ENCODE measurements at places on chromosomes 16 and 17. TPM values are rescaled to one million over a fixed set of nuclear protein-coding genes. Genes with fewer than 3 reads are reported as not detected.

The KRTAP4-4 gene
- not detected for total RNA-seq

The TBC1D3I gene
- not detected for total RNA-seq

The CCL15 gene
- not detected for total RNA-seq

The RHBDF1 gene
- 15.0 TPM for total RNA-seq

The ERBB2 gene
- 27.6 TPM for total RNA-seq

The RNFT1 gene
- 6.2 TPM for total RNA-seq

The SLC22A31 gene
- 0.19 TPM for total RNA-seq

The SLC43A2 gene
- total RNA-seq, result 14.0 TPM

The C17orf67 gene
- total RNA-seq, result 0.55 TPM

The MYH1 gene
- not detected for total RNA-seq

The ZNRF1 gene
- total RNA-seq, result 33.8 TPM

The ATP5PD gene
- total RNA-seq, result 333 TPM

The CLEC18A gene
- 0.08 TPM for total RNA-seq

The SCN4A gene
- total RNA-seq, result not detected

The ITGB3 gene
- 0.23 TPM for total RNA-seq

The MT1A gene
- 5.2 TPM for total RNA-seq

The SBK1 gene
- total RNA-seq, result 0.08 TPM

The TSPAN10 gene
- 0.49 TPM for total RNA-seq

The NAGLU gene
- total RNA-seq, result 35.3 TPM

The RNU2-1 gene
- total RNA-seq, result not detected

The RFWD3 gene
- 22.2 TPM for total RNA-seq

The WSCD1 gene
- not detected for total RNA-seq

The CDRT15 gene
- total RNA-seq, result not detected

The HOXB2 gene
- 0.46 TPM for total RNA-seq

The DNAAF1 gene
- not detected for total RNA-seq

The IFT20 gene
- total RNA-seq, result 32.3 TPM

The LRRC36 gene
- not detected for total RNA-seq

The MYH2 gene
- total RNA-seq, result not detected

The PRAC2 gene
- not detected for total RNA-seq

The ZFP90 gene
- 43.9 TPM for total RNA-seq

The SOCS7 gene
- 17.3 TPM for total RNA-seq

The GPR179 gene
- not detected for total RNA-seq

The KIF2B gene
- not detected for total RNA-seq

The DNAI2 gene
- total RNA-seq, result not detected

The FBXO39 gene
- 9.3 TPM for total RNA-seq

The METTL22 gene
- total RNA-seq, result 23.4 TPM

The CEMP1 gene
- total RNA-seq, result not detected

The CTF1 gene
- total RNA-seq, result 0.57 TPM

The TP53TG3 gene
- not detected for total RNA-seq

The C16orf82 gene
- total RNA-seq, result not detected

The NTN1 gene
- 2.4 TPM for total RNA-seq

The SMIM22 gene
- 1.2 TPM for total RNA-seq

The ESRP2 gene
- 15.7 TPM for total RNA-seq

The CCL14 gene
- not detected for total RNA-seq

The KRTAP2-1 gene
- not detected for total RNA-seq

The TNK1 gene
- 7.7 TPM for total RNA-seq

Data from hair follicular keratinocyte (primary cell).